GM18507 (cell line): ENCODE measurements at places on chromosomes 11 and 22.

GRCh38 chr22:22748297-22748743 lies 103.9 kb downstream of the GGTLC2 start:
- DNase-seq, result no peak

- no peak for DNase-seq
Observed at GRCh38 chr11:118441770-118442275, 5.5 kb downstream of the KMT2A start.

- no peak for DNase-seq
Observed at GRCh38 chr11:58914821-58915543, 24.3 kb upstream of the GLYATL1 start.

- DNase-seq, result no peak
Observed at GRCh38 chr11:57330029-57330428, 5.3 kb upstream of the TNKS1BP1 start.

GRCh38 chr11:75896843-75897419 lies 81.9 kb downstream of the UVRAG start:
- DNase-seq, result no peak

- DNase-seq, result no peak
Observed at GRCh38 chr11:70265341-70265740, 5.1 kb upstream of the PPFIA1 start.

- DNase-seq, result no peak
Observed at GRCh38 chr11:69984457-69985261, 93.5 kb upstream of the ANO1 start.

DNA sequence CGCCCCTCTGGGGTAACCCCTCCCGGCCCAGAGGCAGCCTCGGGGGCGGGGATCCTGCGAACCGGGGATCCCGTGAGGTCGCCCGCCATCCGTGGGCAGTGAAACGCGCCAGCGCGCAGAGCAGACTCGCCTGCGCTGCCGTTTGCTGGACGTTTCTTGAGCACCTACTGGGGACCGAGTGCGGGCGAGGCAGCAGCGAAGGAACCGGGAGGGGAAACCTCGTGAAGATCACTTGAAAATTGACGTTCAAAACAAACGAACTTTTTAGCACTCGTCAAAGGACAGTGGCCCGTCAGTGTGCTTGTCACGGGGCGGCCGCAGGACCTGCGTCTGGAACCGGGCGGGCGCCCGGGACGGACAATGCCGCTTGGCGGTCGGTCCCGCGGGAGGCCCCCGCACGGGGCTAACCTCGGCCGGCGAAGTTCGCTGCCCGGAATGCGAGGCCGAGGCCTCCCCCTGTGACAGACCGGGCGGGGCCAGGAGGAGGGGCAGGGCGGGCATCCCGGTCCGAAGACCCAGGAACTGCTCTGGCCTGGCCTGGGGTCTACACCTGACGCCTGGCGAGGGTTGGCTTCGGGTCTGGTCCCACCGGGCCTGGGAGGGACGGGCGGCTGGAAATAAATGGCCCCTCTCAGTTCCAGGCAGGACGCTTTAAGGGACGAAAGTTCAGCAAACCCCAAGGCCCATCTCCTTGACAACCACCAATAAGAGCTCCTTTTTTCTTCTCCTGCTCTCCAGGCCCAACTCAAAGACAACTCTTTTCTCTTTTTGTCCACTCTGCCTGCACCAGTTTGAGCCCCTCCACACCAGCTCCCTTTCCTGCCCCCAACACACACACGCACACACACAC lies 723 bp upstream of the SCUBE1 start:
- DNase-seq, result no peak

DNA sequence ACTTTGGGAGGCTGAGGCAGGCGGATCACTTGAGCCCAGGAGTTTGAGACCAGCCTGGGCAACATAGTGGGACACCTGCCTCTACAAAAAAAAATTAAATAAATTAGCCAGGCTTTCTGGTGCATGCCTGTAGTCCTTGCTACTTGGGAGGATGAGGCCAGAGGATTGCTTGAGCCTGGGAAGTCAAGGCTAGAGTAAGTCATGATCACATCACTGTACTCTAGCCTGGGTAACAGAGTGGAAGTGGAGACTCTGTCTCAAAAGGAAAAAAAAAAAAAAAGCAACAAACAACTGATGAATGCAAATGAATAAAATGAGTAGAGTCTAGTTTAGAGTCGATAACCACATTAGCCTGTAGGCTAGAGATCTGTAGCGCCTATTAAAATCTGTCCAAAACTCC lies 3.9 kb upstream of the BCL2L13 start:
- no peak for DNase-seq

- no peak for DNase-seq
Observed at GRCh38 chr11:78806214-78807004, 231.7 kb upstream of the NARS2 start.

DNA sequence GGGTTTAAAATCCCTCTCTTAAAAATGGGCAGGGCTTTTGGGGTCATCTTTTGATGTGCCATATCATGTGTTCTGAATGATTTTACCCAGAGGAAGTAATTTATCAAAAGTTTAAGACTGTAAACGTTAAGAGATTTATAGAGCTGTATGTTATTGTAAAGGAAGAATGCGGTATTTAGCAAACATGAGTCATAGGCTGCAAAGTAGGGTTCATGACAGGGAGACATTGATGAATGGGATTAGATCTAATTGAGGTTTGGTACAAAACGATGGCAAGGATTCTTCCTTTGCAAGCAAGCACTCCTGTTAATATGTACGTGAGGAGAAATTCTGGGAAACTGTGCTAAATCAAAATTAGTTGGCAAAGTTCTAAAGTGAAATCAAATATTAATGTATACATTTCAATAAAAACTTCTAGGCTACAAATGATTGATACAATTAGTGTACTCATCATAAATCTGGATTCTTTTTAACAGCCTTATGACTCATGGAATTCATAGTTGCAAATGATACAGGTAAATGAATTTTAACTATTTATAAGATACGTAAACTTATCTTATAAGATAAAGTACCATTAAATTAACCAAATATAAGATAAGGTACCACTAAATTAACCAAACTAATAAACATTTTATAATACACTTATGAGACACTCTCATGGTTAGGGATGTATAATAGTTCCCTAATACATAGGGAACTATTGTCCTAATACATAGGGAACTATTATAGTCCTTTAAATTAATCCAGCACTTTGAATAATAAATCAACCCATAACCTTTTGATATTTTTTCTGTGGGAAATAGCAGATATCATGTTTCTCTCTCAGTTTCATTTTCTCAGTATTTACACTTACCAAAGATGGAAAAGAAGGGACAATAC lies 58.4 kb downstream of the KIF18A start:
- no peak for DNase-seq
